Endothelial cell (in vitro differentiated cells): ENCODE measurements at places on chromosomes 4 and X. TPM values are rescaled to one million over a fixed set of nuclear protein-coding genes. Genes with fewer than 3 reads are reported as not detected.

- no peak for DNase-seq
Observed at GRCh38 chrX:24148535-24149350, 786 bp upstream of the ZFX start.

Gene ERCC6L
- 1.7 TPM for total RNA-seq

DNA sequence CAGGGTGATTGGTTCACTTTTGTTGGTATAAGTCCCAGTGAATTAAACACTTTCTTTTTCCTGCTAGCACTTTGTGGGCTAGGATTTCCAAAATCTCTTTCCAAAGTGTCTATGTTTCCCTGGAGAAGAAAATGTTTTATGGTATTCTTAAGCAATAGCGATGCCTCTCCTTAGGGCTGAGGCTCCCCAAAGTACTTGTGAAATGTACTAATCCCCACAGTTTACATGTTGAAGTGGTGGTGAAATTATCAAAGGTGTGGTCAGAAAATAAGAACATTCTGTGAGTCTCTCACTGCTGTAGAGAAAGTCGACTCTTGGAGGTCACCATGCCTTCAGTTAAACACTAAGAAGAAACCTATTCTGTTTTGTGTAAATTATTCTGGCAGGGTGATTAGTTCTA, 51.5 kb upstream of the AMELX start:
- no peak for DNase-seq

GRCh38 chr4:162443510-162443909, 279.7 kb upstream of the FSTL5 start:
- DNase-seq = no peak

DNA sequence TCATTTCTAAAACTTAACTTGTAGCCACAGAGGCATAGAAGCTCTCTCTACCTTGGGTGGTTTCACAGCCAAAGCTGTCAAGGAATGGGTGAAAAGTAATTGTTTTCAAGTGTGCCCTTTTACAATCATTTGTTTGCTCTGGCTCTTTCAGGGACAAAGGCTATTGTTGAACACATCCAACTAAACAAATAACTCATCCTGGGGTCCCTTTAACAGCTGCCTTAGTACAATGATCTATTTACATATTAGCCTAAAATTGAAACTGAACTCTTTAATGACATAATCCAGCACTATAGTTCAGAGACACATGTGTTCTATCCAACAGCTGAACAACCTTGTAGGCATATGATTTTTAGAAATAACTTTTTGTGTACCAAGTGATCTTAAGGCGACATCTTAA, 3.7 kb downstream of the HHIP start:
- DNase-seq = no peak

DNA sequence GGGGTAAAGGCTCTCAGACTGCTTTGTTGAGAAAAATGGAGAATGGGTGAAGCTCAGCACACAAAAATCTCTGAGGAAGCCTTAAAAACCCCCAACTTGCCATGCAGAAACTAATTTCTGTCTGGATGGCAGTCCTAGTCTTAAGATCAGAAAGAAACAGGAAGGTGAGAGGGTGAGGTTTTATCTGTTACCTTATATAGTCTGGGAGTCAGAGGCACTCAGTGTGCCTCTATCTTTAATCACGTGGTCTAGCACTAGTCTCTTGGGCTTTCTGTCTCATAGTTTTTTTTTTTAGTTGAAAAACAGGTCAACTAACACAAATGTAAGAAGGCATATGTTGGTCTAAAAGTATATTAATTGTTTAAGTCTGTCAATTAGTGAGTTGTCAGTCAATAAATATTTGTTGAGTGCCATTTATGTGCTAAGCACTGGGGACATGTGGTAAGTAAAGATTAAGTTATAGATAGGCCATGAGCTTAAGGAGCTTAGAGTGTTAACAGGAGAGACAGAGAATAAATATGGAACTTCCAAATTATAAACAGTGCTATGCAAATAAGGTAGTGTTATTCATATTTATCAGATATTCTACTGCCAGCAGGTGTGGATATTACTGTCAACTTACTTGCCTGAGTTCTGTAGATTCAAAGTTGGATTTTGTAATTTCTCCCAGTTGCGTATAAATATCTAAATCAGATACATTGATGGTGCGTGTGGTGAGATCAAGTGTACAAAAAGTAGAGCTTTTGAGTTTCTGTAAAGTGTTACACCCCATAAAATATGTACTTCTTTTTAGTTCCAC, 7.0 kb downstream of the CYBB start:
- no peak for DNase-seq

GRCh38 chr4:88709989-88710388, 12.4 kb upstream of the NAP1L5 start:
- DNase-seq = no peak

Gene TEX13B
- not detected for total RNA-seq
